NCI-H446 (cell line): ENCODE measurements at places on chromosomes 16 and 17.

GRCh38 chr17:42135664-42136653, 13.4 kb downstream of the HSPB9 start:
- no peak for DNase-seq

- no peak for DNase-seq
Measured at GRCh38 chr17:78828470-78829185, 12.0 kb downstream of the USP36 start.

DNA sequence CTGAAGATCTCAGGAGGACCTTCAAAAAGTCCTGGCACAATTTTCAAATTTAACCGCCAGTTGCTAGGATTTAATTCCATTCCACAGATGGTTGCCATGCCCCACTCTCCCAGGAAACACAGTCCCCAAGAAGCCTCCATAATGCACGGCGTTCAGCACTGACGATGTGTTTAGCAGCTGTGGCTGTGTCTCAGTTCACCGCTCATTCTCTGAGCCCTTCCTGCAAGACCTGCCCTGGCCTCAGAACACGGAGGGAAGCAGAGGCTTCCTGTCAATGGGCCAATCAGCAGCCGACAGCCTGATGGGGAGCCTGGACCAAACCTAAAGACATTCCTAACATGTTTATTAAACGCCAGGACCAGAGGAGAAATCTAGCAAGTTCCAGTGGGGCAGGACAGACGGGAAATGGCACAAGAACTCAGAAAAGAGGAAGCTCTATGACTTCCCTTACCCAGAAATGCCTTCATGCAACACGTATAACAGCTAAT, 4.9 kb downstream of the MYLK3 start:
- no peak for DNase-seq

- no peak for DNase-seq
Measured at GRCh38 chr16:70430667-70431536, 8.0 kb downstream of the ST3GAL2 start.

- peak; percentile 64 for DNase-seq
Measured at GRCh38 chr17:21072745-21073197, 30.0 kb upstream of the USP22 start.

DNA sequence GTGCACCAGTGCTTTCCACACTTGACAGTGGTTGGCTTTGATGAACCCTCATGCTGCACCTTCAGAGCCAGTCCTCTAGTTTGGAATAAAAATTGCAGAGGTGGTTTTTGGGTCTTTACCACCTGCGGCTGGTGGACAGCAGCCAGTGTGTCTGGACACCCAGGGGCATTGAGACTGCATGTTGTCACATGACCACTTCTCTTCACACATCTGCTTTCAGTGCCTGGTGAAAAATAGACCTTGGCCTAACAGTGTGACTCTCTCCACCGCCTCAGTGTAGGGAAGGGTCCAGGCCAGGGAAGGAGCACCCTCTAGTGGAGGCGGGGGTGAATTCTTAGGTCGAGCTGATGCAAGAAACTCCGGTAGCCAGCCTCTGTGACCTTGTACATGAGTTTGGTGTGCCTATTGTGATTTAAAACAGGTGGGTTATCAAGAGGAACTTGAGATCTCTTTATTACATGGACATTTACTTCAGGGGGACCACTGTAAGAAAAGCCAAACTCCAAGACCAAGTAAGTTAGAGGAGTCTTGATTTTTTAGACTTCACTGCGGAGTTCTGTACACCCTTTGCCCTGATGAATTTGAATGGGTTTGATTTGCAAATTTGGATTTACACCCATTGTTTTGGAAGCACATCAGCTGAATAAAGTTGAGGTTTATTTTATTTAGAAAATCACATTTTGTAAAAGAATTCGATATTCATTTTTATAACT, 17.9 kb downstream of the GOSR2 start:
- peak; percentile 49 for DNase-seq

DNA sequence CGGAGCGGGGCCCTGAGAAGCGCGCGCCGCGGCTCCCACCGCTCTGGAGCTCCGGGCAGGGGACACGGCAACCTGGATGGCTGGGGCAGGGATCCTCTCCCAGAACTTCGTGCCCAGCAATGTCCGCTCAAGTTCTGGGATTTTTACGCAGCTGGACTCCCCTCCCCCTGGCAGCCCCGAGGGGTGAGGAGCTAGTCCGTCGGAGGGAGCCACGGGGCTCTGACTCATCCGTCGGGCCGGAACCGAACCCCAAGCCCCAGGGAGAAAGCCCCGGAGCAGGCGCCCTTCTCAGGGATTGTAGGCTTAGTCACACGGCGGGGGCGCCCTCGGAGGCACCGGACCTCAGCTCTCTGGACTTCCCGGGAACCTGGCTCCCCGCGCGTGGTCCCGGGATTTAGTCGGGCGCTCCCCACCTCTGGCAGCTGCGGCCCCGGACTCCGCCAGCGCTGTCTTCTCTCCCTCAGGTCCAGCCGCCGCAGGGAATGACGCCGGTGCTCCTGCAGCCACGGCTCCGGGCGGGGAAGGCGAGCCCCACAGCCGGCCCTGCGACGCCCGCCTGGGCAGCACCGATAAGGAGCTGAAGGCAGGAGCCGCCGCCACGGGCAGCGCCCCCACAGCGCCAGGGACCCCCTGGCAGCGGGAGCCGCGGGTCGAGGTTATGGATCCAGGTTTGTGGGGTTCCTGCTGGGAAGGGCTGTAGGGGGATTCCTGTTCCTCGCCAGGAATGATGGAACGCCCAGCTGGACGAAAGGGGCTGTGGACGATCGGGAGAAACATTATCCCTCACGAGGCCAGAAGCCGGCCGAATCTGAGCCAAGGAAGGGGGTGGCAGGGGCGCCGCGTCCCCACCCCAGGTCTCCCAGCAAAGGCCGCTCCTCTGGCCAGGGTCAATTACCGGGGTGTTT, 830 bp downstream of the SPHK1 start:
- no peak for DNase-seq

GRCh38 chr17:7835814-7836595, 2.0 kb downstream of the KDM6B start:
- no peak for DNase-seq

- DNase-seq: no peak
Measured at GRCh38 chr17:19650826-19651225, 2.3 kb downstream of the ALDH3A2 start.

GRCh38 chr16:89308391-89309333, 91.2 kb downstream of the ZNF778 start:
- no peak for DNase-seq
